ENCODE measurements at places on chromosomes 3 and 15.

DNA sequence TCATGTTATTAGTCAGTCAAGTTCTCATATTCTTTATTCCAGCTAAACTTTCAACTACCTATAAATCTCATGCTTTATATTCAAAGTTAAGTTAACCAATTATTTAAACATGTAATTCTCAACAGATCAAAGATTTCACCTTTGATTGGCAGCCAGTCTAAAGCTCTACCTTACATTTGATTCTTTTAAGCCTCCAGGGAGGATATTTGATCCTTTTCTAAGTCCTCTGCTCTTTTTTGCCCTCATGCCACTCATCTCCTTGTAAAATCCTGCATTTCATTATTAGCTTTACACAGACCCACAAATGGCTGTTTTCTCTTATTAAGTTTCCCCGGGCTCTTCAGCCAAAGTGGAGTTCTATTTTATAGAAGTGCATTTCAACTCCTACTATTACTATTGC is 134.1 kb downstream of the NLGN1 start:
- no peak for DNase-seq

DNA sequence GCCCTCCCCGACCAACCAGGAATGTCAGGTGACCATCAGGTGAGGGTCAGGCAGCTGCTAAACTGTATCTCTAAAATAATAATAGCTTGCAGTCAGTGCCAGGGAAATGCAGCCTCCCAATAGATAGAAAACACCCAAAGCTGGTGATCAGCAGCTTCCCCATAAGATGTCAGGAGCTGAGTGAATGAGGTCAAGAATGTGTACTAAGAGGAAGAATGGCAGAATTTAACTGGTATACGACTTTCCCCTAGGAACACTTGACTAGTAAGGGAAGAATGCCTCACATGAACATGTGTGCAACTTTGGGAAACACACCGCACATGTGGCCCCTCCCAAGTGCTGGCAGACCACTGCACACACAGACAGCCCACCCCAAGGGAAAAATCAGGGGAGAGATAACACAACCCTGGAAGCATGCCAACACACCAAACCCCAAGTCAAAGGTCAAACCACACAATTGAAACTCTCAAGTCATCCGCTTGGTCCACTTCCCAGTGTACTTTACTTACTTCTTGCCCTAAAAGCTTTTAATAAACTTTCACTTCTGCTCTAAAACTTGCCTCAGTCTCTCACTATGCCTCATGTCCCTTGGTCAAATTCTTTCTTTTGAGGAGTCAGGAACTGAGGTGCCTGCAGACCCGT is 806.5 kb downstream of the OTOL1 start:
- no peak for DNase-seq

DNA sequence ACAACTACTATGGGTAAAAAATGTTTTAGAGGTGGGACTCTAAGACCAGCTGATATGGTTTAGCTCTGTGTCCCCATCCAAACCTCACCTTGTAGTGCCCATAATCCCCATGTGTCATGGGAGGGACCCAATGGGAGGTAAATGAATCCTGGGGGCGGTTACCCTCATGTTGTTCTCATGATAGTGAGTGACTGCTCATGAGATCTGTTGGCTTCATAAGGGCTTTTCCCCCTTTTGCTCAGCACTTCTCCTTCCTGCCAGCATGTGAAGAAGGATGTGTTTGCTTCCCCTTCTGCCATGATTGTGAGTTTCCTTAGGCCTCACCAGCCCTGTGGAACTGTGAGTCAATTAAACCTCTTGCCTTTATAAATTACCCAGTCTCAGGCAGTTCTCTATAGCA is 45.7 kb downstream of the FAM98B start:
- no peak for DNase-seq

DNA sequence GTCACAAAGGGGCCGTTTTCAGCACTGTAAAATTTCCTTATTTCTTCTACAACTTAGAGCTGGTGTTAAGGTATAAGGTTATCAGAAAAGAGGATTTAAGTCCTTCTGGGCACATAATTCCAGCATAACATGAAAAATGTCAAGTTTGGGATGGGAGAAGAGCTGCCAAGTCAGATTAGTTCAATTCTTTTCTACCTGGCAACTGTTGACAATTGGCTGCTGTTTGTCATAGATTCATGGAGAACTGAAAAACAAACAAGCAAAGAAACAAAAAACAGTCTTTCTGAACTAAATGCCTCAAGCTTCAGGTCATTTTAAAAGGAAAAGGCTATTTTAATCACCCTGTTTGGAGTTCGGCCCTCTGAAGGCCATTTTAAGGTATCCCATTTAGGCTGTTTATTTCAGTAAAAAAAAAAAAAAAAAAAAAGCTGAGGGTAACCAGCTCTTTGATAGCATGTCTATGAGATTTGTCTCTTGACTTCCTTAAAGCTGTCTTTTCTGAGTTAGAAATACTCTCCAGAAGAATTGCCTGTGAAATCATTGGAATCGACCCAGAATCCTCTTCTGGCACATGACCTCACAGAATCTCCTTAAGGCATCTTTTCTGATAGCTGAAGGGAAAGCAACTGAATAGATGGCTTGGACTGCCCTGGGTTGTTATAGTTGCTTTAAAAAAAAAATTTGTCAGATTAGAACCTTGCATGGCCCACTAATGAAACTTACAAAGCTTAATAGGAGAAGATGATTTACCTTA is 173.3 kb downstream of the SEMA6D start:
- DNase-seq: no peak

GRCh38 chr3:163890661-163891060 is 1187.6 kb downstream of the SI start:
- no peak for DNase-seq

DNA sequence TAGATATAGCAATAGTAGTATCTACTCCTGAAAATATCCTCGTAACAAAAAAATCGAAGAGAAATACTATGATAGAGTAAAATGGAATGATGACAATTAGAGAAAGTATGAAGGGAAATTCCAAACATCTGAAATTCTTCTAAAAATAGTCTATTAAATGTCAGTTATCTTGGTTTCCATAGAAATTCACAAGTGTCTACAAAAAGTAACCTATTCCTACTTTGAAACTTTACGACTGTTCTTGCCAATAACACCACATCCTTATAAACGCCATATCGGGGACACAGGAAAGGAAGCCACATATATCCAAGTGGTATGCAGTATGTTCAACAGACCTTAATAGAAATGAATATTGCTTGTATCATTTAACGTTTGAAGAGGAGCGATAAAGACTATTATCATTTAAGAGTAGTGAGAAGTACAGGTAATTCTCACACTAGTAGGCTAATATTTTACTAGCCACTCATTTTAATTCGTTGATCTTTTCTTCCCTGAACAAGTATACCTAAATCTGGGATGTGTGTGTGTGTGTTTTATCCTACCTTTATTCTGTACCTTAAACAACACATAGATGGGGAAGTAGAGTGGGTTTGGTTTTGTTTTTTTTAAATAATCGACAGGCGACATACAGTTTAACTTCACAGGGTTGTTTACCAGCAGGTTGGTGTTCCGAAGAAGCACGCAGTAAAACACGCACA is 1.2 kb downstream of the GPR176 start:
- DNase-seq: peak; percentile 80

Measured in AG04449 (cell line).